ENCODE measurements at places on chromosomes 2 and 18. TPM values are rescaled to one million over a fixed set of nuclear protein-coding genes. Genes with fewer than 3 reads are reported as not detected.

DOK1 gene
- total RNA-seq = 12.9 TPM

POTEE gene
- total RNA-seq = 0.35 TPM

UGT1A9 gene
- not detected for total RNA-seq

BCL2 gene
- 1.4 TPM for total RNA-seq

CTAGE1 gene
- total RNA-seq = not detected

SKA1 gene
- total RNA-seq = 70.6 TPM

GTF2A1L gene
- not detected for total RNA-seq

EGR4 gene
- 0.15 TPM for total RNA-seq

SLC14A1 gene
- total RNA-seq = not detected

ANKRD30B gene
- not detected for total RNA-seq

COLEC12 gene
- total RNA-seq = 88.8 TPM

CTIF gene
- total RNA-seq = 22.6 TPM
